ENCODE measurements at places on chromosomes 6 and 20.

- DNase-seq, result no peak
Observed at GRCh38 chr6:121531658-121532169, 96.3 kb downstream of the GJA1 start.

GRCh38 chr6:14792118-14792955, 453.5 kb upstream of the JARID2 start:
- DNase-seq, result no peak

DNA sequence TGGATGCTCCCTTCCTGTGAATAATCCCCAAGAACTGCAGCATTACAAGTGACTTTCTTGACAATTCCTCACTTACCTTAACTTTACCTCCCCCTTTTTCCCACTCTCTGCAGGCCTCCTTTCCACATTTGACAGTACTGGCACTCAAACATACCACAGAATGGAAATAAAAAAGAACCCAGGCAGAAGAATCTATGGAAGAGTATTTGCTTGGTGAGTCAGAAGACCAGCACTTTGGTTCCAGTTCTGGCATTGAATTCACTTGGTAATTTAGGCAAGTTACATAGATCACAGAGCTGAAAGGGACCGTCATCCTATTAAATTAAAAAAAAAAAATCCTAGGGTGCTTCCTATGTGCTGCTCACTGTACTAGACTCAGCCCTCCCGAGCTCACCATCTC, 55.0 kb downstream of the BTBD9 start:
- DNase-seq, result no peak

DNA sequence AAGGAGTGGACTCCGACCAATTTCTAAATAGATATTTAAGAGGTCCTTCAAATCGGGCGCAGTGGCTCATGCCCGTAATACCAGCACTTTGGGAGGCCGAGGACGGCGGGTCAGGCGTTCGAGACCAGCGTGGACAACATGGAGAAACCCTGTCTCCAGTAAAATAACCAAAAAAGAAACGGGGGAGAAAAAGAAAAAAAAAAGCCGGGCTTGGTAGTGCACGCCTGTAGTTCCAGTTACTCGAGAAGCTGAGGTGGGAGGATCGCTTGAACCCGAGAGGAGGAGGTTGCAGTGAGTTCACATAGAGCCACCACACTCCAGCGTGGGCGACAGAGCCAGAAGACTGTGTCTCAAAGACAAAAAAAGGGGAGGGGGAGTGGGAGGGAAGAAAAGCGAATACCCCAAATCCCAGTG, 53.3 kb upstream of the HFE start:
- peak; percentile 48 for DNase-seq

- no peak for DNase-seq
Observed at GRCh38 chr20:40966103-40966502, 62.5 kb upstream of the TOP1 start.

DNA sequence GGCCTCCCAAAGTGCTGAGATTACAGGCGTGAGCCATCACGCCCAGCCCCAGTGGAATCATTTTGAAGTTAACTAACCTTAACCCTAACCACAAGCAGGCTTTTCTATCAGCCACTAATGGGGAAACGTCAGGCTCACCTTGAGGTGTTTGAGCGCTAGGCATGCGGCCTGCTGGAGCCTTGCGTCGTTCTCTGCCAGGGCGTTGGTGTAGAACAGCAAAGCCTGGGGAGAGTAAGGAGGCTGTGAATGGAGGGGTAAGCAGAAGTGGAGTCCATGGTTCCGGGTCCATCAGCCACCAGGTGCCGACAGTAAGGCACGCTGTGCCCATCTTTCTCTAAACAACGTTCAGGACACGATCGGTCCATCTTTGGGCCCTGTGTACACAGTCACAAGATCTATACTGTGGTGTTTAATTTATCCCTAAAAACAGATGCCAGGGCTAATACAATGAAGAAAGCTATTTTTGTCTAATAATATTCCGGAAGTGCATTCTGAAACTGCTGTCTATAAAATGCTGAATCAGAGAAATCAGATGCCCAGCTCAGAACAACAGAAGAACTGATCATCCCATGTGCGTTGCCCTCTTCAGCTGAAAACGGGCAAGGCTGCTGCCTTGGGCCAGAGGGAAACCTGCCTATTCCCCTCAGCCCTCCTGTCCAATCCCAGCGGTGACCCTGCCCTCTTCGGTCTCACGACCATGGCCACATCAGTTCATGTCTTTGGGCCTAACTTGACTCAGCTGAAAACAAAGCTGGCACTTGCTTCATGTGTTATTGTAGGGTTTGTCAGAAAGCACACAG, 79.6 kb downstream of the PTPN1 start:
- no peak for DNase-seq

Data from activated naive CD4-positive, alpha-beta T cell treated with anti-CD3 and anti-CD28 coated beads, Interleukin-2, amount 50 U/mL, for 72 hours (primary cell).